H54 (cell line): ENCODE measurements at places on chromosomes 13 and 19.

DNA sequence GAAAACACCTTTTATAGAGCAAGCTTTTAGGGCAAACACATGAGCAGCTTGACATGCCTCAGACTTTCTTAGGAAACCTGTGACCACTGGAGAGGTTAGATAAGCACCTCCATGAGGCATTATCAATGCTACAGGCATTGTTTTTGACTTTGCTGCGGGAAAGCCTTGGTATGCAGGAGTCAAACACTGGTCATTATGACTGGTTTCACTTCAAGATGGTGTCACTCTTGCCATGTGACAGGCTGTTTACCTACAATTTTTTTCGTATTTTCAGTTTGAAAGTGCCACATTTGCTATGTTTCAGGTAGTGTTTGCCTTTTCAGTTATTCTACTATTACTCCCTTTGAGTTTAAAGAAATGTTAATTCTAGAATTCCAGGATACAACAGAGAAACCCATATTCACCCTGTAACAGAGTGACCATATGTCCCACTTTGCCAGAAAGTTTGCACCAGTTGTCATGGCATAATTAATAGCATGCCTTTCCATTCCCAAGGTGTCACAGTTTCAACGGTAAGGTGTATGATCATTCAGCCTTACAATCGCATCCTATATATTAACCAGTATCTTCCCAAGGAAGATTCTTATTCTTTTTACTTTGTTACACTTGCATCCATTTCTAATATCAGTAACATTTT lies 33.0 kb downstream of the USP12 start:
- DNase-seq = no peak

DNA sequence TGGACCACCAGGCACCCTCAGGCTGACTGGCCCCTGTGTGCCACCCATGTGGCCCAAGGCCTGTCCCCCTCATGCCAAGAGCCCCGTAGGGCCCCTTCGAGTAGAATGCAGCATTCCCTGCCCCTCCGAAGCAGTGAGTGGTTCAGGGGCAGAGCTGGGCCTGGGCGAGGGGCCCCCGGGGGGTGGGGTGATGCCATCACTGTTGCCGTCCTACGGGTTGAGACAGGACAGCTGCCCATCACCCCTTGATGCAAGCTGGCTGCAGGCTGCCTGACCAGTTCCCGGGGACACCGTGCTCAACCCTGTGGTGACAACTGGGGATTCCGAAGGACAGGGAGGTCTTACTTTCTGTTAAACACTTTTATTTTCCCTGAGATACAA lies 4.7 kb downstream of the SBNO2 start:
- no peak for DNase-seq

DNA sequence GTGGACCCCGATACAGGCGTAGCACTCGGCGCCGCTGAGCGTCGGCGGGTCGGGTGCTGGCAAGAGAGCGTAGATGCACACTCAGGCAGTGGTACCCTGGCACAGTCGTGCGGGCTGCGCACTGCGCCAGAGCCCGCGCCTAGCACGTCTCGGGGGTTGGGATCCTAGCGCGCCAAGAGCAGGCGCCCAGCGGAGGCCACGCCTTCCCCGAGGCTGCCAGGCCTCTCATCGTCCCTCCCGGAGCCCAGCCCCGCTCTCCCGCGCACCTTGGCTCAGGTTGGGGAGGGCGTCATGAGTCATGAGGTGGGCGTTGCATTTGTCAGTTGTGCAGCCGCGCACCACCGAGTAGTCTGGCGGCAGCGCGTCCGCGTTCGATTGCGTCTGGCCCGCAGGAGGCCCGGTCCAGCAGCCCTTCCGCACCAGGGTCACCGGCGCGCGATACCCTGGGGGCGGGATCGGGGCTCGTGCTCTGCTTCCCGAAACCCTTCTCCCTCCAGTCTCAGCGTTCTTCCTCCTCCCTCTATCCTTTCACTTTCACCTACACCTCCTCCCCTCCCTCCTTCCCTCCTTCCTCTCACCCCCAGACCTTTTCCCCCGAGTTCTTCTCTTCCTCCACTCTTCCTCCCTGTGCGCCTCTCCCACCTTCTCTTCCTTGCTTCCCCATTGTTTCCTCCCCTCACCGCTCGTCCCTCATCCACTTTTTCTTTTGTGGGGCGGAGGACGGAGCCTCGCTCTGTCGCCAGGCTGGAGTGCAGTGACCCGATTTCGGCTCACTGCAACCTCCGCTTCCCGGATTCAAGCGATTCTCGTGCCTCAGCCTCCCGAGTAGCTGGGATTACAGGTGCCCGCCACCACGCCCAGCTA lies 3.5 kb downstream of the LYPD5 start:
- DNase-seq = no peak

DNA sequence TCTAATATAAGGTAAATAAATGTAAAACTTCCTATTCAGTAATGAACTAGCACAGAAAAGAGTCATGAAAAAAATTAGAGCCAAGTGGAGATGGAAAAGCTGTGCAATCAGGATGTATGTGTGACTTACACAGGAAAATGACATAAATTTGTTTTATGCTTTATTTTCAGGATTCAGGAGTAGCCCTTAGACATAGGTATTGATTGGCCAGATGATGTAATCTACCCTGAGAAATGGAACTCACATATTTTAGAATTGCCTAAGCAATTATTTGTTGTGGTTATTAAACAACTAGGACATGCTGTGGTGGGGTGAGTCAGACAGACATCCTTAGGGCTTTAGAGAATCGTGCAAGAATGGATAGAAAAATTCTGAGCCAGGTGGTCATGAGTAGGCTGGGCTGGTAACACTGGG lies 110.6 kb downstream of the PCDH9 start:
- peak; percentile 1 for DNase-seq

DNA sequence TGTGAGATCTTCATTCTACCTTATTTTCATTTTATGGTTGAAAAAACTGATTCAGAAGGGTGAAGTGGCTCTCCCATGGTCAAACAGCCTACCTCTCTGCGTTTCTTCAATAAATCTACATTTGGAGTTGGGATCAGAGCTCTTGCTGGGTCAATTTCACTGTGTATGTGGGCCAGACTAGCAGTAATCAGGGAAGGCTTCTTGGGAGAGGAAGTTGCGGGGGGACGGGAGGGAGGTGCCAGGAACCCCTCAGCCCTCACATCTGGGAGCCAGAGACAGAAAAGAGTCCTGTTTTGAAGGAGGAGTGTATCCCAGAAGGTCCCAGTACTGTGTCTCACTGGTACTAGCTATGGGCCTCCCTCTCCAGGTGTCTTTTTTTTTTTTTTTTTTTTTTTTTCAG lies 934 bp downstream of the KXD1 start:
- DNase-seq = no peak

- peak; percentile 12 for DNase-seq
Measured at GRCh38 chr13:102286326-102286725, 115.5 kb downstream of the FGF14 start.

- no peak for DNase-seq
Measured at GRCh38 chr13:84609716-84610115, 727.4 kb upstream of the SLITRK1 start.

GRCh38 chr13:108932196-108932595 lies 302.8 kb downstream of the MYO16 start:
- no peak for DNase-seq

GRCh38 chr13:97043302-97043701 lies 49.0 kb upstream of the OXGR1 start:
- DNase-seq = no peak

DNA sequence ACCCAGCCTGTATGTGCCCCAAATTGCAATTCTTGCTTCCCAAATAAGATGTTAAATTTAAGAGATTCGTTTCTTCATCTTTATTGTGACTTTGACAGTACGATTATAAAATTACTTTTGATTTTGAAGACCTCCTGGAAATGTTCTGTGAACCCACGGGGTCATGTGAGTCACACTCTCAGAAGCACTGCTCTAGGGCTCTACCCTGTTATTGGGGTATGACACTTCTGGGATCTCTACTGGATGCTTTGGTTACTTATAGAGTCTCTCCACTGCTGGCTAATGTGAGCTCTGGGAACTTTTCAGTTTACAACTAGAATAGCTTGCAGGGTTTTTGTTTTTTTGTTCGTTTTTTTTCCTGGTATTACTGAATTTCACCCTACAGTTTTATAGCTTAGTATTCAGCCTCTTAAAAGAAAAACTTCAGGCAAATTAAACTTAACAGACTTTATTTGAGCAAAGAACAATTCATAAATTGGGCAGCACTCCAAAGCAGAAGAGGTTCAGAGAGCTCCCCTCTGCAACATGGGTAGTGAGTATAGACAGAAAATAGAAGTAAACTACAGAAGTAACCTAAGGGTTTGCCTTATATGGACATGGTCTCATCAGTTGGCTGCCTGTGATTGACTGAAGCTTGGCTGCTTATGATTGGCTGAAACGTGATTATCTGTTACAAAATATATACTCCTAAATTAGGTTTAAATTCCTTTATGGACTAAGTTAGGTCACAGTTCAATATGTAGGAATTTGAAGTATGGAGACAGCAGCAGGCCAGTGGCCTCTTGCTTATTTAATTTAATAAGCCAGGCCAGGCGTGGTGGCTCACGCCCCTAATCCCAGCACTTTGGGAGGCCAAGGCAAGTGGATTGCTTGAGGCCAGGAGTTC lies 28.5 kb upstream of the PSPC1 start:
- no peak for DNase-seq
